EH (cell line): ENCODE measurements at places on chromosomes 2 and 18.

DNA sequence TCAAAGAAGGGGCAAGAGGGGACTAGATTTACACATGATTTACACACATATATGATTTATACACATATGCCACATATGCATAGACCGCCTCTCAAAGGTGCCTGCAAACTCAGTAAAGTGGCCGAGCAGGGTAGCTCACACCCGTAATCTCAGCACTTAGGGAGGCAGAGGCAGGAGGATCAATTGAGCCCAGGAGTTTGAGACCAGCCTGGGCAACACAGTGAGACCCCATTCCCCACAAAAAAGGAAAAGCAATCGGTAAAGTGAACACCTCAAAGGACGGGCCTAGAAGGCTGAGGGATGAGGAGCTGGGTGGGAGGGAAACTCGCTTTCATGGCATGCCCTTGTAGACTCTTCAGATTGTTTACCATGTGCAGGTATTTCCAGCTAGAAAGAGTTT is 5.1 kb downstream of the ANKRD39 start:
- no peak for DNase-seq

DNA sequence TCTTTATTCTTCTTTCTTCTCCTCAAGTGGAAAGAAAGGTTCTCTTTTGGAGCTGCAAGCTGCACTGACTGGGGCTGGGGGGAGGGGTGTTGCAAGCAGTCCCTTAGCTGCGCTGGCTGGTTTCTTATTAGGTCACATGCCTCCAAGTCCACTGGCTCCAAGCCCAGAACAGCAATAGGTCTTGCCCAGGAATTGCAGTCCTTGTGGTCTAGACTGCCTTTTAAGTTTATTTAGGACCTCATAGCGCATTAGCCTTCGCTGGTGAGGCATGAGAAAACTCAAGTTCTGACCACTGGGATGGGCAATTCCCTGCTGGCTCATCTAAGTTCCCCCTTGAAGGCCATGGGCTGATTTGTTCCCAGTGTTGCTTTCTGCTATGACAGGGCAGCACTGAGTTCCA is 138.6 kb upstream of the SCN7A start:
- peak; percentile 95 for DNase-seq

- DNase-seq, result peak; percentile 72
These were observed 253.8 kb downstream of the TGIF1 start for GRCh38 chr18:3703732-3704176.

DNA sequence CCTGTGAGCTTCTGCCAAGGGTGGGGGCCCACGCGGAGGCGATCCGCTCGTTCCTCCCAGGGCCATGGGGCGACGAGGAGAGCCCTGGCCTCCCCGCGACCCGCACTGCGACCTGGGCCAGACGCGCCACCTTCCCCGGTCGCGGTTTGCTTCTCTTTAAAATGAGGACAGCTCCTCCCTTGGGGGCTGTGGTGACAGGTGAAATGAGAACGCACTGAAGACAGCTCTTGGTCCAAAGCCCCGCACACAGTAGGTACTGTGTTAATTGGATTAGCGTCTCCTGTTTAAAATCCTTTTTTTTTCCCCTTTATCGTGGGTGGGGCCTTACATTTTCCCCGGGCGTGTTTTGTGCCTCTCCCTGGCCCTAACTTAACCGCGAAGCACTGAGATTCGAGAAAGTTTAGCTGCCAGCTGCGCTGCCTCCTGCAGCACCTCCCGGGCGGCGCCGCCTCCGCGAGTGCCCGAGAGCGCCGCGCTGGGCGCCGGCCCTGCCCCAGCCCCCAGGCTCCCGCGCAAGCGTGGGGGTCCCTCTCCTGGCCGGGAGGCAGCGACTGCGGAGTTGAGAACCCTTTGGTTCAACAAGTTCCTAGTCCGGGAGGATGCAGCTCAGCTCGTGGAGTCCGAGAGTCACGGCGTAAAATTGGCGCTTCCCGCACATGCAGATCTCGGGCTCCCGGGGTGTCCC is 1.1 kb downstream of the HPCAL1 start:
- peak; percentile 63 for DNase-seq

DNA sequence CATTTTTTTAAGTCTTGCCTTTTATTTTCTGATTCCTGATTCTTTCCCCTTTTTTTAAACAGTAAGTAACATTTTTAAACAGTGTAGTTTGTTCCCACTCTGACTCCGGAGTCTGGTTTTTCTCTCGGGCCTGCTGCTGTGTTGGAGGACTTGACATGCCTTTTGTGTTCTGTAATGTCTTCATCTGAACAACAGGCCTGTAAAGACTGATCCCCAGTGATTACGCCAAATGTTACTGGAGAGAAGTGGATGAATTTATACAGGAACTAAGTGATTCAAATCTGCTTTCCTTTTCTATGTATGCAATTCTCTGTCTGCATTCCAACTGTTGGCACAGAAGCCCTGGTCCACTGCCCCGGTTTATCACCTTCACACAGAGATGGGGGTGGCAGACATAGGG is 54.3 kb upstream of the RMDN2 start:
- DNase-seq, result peak; percentile 53

- DNase-seq, result peak; percentile 43
These were observed 60.1 kb downstream of the EMILIN2 start for GRCh38 chr18:2906704-2907549.

DNA sequence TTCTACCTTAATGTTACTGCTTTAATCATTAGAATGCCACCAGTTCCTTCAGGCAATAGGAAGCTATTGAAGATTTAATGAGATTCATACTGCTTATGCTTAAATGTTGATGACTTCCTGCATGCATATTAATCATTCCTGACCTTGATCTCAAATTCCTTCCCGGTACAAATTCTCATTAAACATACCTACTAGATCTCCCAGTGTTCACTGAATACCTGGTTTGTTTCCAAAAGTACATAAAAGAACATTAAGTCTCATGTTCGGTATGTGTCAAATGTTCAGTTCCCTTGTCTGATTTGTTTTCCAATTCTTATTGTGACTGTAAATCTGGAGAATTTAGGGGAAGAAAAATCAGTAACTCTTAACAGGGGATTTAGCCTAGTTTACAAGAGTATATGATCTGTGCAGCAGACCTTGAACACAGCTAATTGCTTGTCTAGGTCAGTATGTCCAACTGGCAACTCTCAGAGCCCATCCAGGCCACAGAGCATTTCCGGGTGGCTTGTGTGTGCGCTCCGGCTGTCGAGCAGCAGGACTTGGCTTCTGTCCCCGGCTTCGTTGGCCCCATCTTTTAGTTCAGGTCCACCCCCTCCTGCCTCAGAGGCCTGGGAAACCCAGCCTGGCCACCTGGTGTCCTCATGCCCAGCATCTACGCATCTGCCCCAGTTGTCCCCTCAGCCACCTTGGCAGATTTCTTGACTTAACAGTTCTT is 13.1 kb downstream of the METAP1D start:
- DNase-seq, result peak; percentile 27

- no peak for DNase-seq
These were observed 98.1 kb upstream of the SCG2 start for GRCh38 chr2:223700221-223700620.

GRCh38 chr18:24115628-24116027 is 23.2 kb upstream of the CABYR start:
- no peak for DNase-seq

- no peak for DNase-seq
These were observed 55.7 kb downstream of the IRS1 start for GRCh38 chr2:226743915-226744314.

GRCh38 chr2:143890798-143891197 is 629.1 kb downstream of the ZEB2 start:
- DNase-seq, result no peak
